ENCODE measurements at places on chromosomes 3 and 15.

DNA sequence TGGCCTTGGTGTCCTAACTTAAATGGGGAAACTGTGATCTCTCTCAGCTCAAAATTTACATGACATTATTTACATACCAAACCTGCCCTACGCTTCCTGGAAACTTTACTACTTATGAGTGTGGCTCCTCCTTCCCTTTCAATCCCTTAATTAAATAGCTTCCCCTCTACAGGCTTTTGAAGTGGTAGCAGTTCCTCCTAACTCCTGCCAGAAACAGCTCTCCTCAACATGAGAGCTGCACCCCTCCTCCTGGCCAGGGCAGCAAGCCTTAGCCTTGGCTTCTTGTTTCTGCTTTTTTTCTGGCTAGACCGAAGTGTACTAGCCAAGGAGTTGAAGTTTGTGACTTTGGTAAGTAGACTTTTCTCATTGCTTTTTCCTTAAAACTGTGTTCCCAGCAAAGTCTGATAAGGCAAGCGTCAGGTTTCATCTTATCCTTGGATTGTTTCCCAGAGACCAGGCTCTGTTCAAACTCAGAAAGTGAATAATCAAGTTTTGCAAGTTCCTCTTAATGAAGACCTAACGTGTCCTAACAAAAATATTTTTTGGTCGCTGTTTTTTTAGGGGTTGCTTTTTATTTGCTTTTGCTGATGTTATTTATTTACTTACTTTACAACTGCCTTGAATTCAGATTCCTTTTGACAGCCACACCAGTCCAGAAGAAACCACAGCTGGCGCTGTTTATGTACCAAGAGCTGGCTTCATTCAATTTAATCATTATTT, at the start of gene ACP3:
Gene ACP3, plus strand, starts transcription at position 179 of the 720 bp plus-strand sequence. Its CDS starts 50 bp downstream, at position 229.
- DNase-seq: peak; percentile 21

DNA sequence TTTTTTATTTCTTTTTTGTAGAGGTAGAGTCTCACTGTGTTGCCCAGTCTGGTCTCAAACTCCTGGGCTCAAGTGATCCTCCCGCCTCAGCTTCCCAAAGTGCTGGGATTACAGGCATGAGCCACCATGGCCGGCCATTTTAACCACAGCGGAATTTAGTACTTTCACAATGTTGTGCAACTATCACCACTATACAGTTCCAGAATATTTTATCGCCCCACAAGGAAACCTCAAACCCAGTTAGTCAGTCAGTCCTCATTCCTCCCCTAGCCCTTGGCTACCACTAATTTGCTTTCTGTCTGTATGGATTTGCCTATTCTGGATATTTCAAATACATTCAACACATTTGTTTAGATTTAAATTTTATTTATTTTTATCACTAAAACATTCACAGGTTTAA, 15.5 kb upstream of the HOMER2 start:
- no peak for DNase-seq

DNA sequence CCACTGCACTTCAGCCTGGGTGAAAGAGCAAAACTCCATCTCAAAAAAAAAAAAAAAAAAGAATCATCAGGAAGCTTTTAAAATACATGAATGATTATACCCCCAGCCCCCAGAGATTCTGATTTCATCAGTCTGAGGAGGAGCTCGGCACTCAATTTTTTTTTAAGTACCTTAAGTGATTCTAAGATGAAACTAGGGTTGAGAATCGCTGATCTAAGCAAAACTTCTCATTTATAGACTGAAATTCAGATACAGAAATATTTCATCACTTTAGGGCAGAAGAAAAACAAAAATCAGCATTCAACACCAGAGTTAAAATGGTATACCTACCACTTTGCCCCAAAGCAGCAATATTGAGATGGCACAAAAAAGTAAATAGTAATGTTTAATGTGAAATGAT, 24.7 kb downstream of the CPA3 start:
- DNase-seq: no peak

- no peak for DNase-seq
Observed at GRCh38 chr3:172285844-172286243, 162.4 kb downstream of the GHSR start.

DNA sequence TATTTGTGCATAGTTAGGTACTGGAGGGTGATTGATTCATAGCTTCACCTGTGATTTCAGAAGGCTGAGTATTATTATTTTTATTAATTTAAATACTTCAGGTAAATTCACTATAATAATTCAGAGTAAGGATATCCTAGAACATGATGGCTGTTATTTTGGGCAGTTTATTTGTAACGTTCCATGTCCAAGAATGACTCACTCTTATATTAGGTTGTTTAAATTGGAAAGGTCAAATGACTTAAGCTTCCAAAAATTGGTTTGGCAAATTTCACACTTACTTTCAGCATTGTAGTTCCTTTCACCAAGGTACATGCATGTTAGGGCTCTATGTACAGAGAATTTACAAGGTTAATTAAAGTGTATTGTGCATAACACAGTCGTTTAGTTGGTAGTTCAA, 120.2 kb downstream of the EPHA3 start:
- DNase-seq: no peak

- no peak for DNase-seq
Observed at GRCh38 chr15:101827257-101827656, 15.3 kb downstream of the OR4F15 start.

- DNase-seq: no peak
Observed at GRCh38 chr3:155412904-155413303, 119.4 kb upstream of the STRIT1 start.

DNA sequence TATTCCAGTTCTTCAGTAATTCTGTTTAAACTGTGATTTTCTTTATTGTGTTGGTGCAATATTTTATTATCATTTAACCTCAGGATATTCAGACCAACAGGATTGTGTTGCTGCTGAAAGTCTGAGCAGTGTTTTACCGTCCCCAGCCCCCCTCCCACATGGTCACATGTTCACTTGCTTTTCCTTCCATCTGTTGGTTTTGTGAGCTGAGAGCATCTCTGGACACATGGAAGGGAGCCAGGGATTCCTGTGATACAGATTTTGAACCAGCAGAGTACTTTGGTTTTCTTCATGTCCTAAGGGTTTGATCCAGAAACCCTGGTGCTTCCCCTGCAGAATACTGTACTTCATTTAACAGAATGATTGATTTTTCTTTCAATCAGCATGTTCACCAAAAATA, 11.9 kb downstream of the ARRDC4 start:
- no peak for DNase-seq

GRCh38 chr15:47186075-47186474, 531.2 kb upstream of the SEMA6D start:
- no peak for DNase-seq

DNA sequence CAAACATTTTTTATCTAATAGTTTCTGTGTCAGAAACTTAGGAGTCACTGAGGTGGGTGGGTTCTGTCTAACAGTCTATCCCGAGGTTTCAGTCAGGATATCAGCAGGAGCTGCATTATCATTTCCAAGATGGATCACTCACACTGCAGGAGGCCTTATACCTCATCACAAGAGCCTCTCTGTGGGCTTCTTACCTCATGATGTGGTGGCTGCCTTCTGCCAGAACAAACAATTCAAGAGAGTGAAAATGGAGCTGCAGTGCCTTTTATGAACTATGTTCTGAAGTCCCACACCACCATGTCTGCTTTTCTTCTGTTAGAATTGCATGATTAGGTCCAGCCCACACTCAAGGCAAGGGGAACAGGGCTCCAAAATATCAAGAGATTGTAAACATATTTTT, 27.9 kb downstream of the RFX7 start:
- DNase-seq: no peak

- peak; percentile 77 for DNase-seq
Observed at GRCh38 chr3:56783644-56784447, 17.9 kb downstream of the ARHGEF3 start.

Measured in stimulated activated naive B cell treated with anti-CD40 and anti-IgM and Interleukin-4, amounts not matched to agents 10 μg/mL and 1 μg/mL and 100 μg/mL, for 72 hours (primary cell).